CD4-positive, alpha-beta T cell treated with Interleukin-21 for 1 hour (primary cell): ENCODE measurements at places on chromosomes 2 and 18.
A peak's percentile ranks its signal among the peaks of the same experiment; 100 is the strongest.

DNA sequence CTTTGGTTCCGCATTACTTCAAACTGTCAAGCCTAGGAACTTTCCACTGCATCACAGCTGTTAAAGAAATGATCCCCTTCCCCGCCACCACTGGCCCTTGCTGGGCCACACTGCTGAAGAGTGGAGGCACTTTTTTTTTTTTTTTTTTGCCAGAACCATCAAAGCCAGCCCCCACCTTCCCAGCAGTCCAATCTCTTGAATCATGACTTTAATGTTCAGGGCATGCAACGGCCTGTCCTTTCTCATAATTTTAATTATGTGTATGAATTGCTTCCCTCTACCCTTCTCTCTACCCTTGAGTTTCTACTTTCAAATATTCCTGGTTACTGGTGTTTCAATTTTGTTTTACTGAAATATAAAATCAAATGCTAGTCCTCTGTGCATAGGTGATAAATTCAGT is 102.1 kb upstream of the LMAN1 start:
- no peak for DNase-seq

- peak; percentile 47 for DNase-seq
These were observed 3.2 kb downstream of the ID2 start for GRCh38 chr2:8684878-8685696.

DNA sequence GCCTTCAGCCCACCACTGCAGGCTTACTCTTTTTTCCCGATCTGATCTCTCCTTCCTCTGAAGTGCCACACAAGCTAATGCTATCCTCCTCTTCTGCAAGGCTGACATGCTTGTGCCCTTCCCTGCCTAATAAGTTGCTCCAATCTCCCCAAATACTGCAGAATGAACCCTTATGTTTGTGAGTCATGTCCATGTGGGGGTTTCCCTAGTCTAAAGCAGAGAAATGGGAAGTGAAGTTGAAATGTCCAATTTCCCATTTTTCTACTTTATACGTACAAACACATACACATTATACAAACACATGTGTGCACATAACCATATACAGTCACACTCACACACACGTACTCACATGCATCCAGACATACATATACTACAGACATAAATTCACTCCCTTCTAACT is 288.1 kb upstream of the CELF4 start:
- no peak for DNase-seq

GRCh38 chr2:17196380-17196779 is 321.9 kb downstream of the RAD51AP2 start:
- DNase-seq = no peak

GRCh38 chr18:74758995-74759394 is 161.3 kb downstream of the ZNF407 start:
- no peak for DNase-seq

DNA sequence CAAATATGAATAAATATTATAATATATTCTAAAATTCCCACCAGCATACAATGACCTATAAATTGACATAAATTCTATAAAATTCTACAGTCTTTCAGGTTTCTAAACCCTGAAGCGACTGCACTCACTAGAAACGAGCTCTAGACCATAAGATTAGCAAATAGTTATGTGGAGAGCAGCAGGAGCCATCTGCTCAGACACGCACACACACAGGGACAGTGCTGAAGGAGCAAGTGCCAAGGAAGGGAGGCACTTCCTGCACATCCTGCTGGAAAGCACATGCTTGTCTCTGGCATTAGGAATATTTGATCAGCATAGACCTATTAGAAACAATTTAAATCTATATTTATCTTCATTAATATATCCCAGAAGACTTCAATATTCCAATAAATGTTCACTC is 713.9 kb upstream of the CDH2 start:
- DNase-seq = no peak

- peak; percentile 83 for DNase-seq
These were observed 71.7 kb downstream of the NCAPH start for GRCh38 chr2:96407041-96407918.

GRCh38 chr2:42286268-42286946 is 74.6 kb downstream of the COX7A2L start:
- DNase-seq = no peak

DNA sequence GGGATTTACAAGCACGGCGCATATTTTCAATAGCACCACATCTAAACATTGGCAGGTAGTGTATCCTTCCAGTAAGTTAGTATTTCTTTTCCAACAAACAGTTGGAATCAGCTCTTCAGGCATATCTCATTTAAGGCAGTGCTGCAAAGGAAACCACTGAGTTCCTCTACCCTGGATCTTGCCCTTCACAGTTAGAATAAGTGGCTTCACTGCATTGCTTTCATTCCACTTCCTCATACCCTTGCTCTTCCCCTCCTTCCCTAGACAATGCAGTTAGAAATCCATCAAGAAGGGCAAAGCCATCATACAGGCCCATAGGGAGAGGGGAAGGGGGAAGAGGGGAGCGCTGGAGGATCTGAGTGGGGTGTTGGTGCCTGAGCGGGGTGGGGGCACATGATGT is 173.7 kb downstream of the FBXO15 start:
- DNase-seq = no peak

GRCh38 chr2:176079831-176080539 is 3.8 kb downstream of the EVX2 start:
- no peak for DNase-seq

GRCh38 chr2:158905784-158906183 is 62.7 kb upstream of the TANC1 start:
- DNase-seq = no peak

DNA sequence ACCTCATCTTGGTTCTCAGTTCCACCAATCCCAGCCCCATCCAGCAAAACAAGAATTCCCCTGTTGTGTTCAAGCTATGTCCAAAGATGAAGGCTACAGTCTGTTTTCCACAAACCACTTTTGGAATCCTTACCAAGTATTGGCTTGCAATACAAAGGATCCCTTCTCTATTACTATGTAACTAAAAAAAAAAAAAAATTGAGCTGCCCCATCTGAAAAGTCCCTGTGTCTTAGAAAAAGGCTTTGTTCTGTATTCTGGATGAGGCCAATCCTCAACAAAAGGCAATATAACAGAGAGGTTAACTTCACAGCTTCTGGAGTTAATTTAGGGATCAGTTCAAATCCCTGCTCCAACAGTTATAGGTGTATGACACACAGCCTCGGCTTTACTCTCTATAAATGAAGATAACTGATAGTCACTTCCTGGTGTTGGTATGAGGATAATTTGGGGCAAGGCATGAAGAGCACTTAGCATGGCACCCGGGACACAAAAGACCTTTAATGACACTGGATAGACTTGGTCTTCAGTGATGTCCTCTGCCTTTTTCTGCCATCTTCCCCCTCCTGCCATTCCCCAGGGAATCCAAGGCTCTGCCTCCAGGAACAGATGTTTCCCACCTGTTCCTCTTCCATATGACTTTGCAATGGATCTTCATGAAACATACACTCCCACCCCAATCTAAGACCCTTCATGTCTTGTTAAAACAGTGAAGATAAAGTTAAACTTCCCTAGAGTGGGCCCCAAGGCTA is 61.2 kb upstream of the ATL2 start:
- DNase-seq = no peak

DNA sequence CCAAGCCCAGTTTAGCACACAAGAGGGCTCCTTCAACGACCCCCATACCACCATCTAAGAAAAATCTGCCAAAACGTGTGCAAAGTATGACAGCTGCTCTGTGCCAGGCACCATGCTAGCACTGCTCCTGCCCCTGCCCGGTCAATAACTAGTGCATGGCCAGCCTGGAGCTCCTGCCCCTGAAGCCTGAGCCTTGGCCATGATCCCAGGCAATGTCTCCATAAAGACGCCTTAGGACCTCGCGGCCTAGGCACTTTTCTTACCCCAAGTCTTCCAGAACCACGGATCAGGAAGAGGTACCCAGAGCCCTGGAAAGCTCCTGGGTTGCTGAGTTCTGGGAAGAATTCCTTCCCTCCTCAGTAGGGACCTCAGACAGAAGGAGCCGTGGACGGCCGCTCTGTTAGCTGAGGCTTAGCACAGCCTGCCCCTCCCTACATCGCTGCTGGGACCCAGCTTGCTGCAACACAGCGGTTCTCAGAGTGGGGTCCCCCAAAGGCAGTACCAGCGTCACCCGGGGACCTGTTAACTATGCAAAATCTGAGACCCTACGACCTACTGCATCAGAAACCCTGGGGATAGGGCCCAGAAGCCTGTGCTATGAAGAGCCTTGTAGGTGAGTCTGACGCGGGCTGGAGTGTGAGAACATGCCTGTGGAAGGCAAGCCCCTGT is 117.8 kb upstream of the TWIST2 start:
- no peak for DNase-seq

DNA sequence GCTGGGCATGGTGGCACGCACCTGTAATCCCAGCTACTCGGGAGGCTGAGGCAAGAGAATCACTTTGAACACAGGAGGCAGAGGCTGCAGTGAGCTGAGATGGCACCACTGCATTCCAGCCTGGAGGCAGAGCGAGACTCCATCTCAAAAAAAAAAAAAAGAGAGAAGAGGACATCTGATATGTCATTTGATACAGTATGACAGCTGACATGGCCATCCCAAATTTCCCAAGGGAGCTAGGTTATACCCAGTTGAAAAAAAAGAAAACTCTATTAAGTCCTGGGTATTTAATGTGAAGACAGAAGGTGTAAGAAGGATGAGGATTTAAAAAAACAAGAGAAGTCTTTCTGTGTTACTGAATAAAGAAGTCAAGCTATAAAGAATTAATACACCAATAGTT is 23.3 kb downstream of the CLASP1 start:
- no peak for DNase-seq

GRCh38 chr2:242065426-242065825 is 195.9 kb downstream of the RTP5 start:
- no peak for DNase-seq

DNA sequence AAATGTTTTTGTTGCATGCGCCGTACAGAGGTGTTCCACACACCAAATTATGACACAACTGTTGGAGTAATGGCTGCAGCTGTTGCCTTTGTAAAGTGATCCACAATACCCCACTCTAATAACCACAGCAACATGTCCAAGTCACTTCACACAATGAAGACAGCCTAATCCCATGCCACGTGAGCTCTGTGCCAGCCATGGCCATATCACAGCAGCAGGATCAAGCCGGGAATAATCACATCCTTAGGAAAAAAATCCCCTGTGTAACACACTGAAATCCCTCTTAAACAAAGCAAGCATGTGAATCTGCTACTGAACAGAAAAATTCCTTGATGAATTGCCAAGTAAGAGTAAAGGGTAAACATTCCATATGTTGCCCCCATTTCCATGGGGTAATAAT is 179.5 kb upstream of the PARD3B start:
- no peak for DNase-seq

GRCh38 chr2:183919167-183919566 is 679.2 kb upstream of the ZNF804A start:
- DNase-seq = no peak

GRCh38 chr2:11691076-11691660 is 21.2 kb upstream of the NTSR2 start:
- no peak for DNase-seq
